ENCODE measurements at places on chromosomes 16 and 17.

GRCh38 chr16:85984947-85985451, 86.0 kb downstream of the IRF8 start:
- no peaks in the 10 kb centered on the region for H3K36me3 ChIP-seq
- no peak overlapping the region for H3K4me3 ChIP-seq
- no peaks in the 10 kb centered on the region for H3K27me3 ChIP-seq
- no peak overlapping the region for H3K27ac ChIP-seq
- DNase-seq: no peak

- H3K36me3 ChIP-seq: no peaks in the 10 kb centered on the region
- H3K27ac ChIP-seq: peak within 1 kb of the TSS; percentile 87
- DNase-seq: peak; percentile 53
- peak within 1 kb of the TSS; percentile 84 for H3K4me3 ChIP-seq
- H3K27me3 ChIP-seq: no peaks in the 10 kb centered on the region
These were observed at the start of gene STAT5B for GRCh38 chr17:42276359-42276608. Gene STAT5B, minus strand, starts transcription at chr17:42276391. Its CDS starts 44,264 bp downstream, at chr17:42232127.

- H3K4me3 ChIP-seq: peak overlapping the region; percentile 38
- peaks cover 74% of the 10 kb centered on the region for H3K27me3 ChIP-seq
- H3K4me1 ChIP-seq: peaks cover 36% of the 10 kb centered on the region
- no peak overlapping the region for H3K27ac ChIP-seq
These were observed 530 bp downstream of the PCGF2 start for GRCh38 chr17:38747463-38748148.

DNA sequence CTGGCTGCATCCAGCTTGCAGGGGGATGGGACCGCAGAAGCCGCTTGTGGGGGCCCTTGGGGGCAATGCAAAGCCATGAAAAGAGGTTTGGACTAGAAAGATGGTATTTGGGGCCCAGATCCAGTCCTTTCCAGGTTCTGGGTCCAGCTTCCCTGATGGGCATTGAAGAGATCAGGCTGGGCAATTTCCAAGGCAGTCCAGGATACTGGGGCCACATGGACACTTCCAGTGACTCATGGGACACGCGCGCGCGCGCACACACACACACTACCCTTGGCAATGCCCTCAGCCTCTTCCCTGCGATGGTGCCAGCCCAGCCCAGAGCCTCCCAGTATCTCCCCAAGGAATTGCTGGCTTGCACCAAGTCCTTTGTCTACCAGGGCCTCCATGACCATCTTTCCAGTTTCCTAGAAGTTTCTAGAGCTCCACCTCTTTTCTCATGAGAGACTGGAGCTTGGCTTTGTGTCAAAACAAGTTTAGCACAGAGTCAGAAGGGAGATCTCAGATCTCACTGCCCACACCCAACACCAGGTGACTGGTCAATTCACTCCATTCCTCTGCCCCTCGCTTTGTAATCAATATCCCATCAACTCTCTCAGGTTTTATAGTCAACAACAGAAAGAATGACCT, 44.3 kb downstream of the WNT3 start:
- no peak for DNase-seq
- no peak overlapping the region for H3K27ac ChIP-seq
- H3K4me1 ChIP-seq: no peaks in the 10 kb centered on the region
- peaks cover 88% of the 10 kb centered on the region for H3K27me3 ChIP-seq
- H3K36me3 ChIP-seq: no peaks in the 10 kb centered on the region

DNA sequence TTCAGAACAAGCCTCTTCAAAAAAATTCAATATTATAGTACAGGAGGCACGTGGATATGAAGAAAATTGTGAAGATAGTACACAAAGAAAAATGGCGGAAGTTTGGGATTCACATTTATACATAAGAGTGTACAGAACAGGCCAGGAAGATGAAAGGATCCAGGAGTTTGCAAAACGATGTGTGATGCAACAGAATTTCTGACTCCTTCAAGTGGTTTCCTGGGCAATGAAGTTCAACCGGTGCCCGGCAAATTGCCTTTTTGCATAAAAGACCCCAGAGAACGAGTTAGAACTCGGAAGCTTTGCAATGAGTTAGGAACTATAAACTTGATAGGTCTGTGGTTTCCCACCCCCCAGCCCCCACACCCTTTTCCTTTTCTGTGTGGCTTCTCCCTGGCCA, 189.1 kb downstream of the SALL1 start:
- H3K27me3 ChIP-seq: no peaks in the 10 kb centered on the region
- no peak overlapping the region for H3K4me3 ChIP-seq
- H3K36me3 ChIP-seq: no peaks in the 10 kb centered on the region
- no peaks in the 10 kb centered on the region for H3K4me1 ChIP-seq
- no peak overlapping the region for H3K27ac ChIP-seq
- DNase-seq: no peak

DNA sequence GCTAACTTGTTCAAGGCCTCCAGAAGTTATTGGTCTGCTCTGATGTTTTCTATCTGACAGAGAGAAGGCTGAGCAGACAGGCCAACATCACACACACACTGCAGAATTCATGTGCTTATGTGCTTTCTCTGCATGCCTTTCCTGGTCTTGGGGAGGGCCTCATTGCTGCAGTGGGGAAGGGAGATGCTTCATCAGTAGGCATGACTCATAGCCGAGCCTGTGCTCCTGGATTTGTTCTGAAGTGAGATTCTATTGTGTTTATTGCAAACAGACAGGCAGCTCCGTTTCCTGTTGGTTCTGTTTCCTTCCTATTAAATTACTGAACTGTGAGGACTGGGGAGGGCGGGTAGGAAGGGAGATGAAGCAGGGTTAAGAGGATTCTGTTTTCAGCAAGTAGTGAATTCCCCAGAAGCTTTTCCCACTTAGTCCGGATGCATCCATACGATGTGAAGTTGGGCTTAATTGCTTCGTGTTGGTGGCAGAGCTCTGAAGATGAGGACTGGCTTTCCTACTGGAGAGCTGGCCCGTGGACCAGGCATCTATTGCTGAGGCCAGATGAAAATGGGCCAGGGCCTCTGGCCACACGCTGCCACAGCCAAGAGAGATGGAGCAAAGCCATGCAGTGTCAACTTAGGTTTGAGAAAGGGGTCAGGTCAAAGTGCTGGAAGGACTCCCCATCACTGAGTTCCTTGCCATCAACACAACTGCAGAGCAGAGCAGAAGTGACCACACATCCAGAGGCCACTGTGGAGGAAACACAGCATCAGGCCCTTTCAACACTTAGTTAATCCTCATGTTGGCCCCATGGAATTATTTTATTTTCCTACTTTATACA, 179.3 kb downstream of the UTP18 start:
- no peak overlapping the region for H3K4me3 ChIP-seq
- H3K27me3 ChIP-seq: no peaks in the 10 kb centered on the region
- no peak for DNase-seq
- peaks cover 15% of the 10 kb centered on the region for H3K4me1 ChIP-seq

GRCh38 chr17:28925912-28926365, 23.1 kb upstream of the DHRS13 start:
- peaks cover 51% of the 10 kb centered on the region for H3K4me1 ChIP-seq
- H3K27me3 ChIP-seq: no peaks in the 10 kb centered on the region
- DNase-seq: peak; percentile 52
- peak overlapping the region; percentile 98 for H3K27ac ChIP-seq
- peak overlapping the region; percentile 11 for H3K4me3 ChIP-seq

DNA sequence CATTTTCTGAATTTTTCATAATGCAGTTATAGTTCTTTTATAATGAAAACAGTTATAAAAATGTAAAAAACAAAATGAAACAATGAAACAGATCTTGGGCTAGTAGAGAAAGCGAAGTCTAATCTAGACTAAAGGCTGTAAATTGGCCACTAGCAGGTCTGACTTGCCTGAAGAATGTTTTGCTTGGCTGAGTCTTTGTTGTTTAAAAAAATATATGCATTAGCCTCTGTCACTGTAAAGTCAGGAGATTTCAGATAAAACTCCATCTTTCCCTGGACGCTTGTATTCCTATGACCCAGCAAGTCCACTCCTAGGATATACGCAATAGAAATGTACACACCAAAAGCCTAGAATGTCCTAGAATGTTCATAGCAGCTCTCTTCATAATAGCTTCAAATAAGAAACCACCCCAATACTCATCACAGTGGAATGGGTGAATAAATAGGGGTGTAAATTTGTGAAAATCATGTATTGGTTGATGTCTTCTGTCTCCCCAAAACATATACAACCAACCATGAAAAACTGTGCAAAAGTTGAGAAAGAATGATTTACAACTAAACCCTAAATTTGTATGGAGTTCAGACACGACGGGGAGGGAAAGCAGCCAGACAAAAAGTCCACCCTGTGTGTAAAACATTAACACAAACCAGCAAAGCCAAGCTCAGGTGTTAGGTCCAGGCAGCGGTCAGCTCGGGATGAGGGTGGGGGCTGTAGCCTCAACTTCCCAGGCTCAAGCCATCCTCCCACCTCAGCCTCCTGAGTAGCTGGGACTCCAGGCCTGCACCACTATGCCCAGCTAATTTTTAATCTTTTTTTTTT, 37.7 kb upstream of the MEAK7 start:
- H3K27me3 ChIP-seq: no peaks in the 10 kb centered on the region
- no peak overlapping the region for H3K4me3 ChIP-seq
- H3K4me1 ChIP-seq: peaks cover 22% of the 10 kb centered on the region

GRCh38 chr17:19461116-19461515, 50.1 kb downstream of the RNF112 start:
- DNase-seq: no peak
- H3K4me1 ChIP-seq: peaks cover 18% of the 10 kb centered on the region
- H3K27ac ChIP-seq: no peak overlapping the region
- H3K36me3 ChIP-seq: no peaks in the 10 kb centered on the region

Data from T-cell (primary cell).